HuH-7.5 (cell line): ENCODE measurements at places on chromosomes 6 and 20.
A peak's percentile ranks its signal among the peaks of the same experiment; 100 is the strongest.

GRCh38 chr20:36461600-36462439 is 79.5 kb upstream of the MYL9 start:
- peak; percentile 65 for DNase-seq

GRCh38 chr6:158077676-158078075 is 90.4 kb downstream of the SERAC1 start:
- no peak for DNase-seq

- no peak for DNase-seq
These were observed 25.2 kb downstream of the TRAM2 start for GRCh38 chr6:52551483-52552277.

DNA sequence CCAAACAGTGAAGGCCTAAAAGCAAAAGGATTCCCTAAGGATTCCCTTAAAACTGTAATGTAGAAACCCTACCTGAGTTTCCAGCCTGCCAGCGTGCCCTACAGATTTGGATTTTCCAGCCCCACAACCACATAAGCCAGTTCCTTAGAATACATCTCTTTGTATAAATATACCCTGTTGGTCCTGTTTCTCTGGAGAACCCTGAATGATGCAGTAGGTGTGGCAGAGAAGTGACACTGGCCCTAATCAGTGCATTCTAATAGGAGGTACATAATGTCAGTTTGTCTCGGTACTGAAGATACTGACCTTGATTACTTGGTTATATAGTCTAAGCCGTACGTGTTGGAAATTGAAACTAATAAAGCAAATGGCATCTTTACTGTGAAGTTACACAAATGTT is 707.8 kb upstream of the SLC35B3 start:
- DNase-seq, result no peak

- DNase-seq, result no peak
These were observed 91.3 kb upstream of the ADGRF1 start for GRCh38 chr6:47133230-47134000.

DNA sequence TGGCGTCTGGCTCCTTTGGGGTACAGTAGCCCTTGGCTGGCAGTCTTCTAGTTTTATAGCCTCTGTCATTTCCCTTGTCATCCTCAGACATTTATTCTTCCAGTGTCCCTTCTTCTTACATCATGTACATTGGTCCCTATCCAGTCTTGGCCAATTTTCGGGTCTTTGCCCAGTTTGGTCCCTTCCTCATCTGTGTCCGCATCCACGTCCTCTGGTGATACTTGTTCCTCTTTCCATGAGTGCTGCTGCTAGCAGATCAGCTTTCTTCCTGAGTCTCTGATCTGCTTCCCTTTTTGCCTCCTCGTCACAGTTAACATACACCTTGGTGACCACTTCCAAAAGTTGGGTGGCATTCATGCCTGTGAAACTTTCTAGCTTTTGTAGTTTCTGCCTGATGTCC is 86.2 kb upstream of the GPR6 start:
- DNase-seq, result no peak

GRCh38 chr20:34547844-34548613 is 10.5 kb upstream of the MAP1LC3A start:
- no peak for DNase-seq

GRCh38 chr6:25013246-25013645 is 77.5 kb upstream of the RIPOR2 start:
- no peak for DNase-seq

GRCh38 chr6:26088344-26088743 is 1.1 kb downstream of the HFE start:
- no peak for DNase-seq

GRCh38 chr6:27237089-27237803 is 10.3 kb upstream of the PRSS16 start:
- no peak for DNase-seq

DNA sequence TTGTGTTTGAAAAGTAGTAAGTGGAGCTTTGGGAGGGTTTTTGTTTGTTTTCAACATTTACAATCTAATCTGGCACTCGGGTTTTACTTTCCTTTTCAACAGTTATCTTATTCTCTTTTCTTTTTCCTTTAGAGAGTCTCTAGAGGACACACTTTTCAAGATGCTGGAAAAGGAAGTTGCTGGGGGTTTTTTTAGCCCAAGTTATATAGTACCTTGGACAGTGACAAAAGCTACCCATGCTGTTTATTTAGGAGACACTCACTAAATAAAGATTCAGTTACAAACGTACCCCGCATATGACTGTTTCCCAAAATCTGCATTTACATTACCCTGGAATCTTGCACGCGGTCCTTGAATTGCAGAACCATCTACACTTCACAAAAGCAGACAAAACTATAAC is 78.8 kb downstream of the MAP7 start:
- DNase-seq, result no peak

- DNase-seq, result no peak
These were observed 868 bp downstream of the CYB5R4 start for GRCh38 chr6:83860359-83860755.

DNA sequence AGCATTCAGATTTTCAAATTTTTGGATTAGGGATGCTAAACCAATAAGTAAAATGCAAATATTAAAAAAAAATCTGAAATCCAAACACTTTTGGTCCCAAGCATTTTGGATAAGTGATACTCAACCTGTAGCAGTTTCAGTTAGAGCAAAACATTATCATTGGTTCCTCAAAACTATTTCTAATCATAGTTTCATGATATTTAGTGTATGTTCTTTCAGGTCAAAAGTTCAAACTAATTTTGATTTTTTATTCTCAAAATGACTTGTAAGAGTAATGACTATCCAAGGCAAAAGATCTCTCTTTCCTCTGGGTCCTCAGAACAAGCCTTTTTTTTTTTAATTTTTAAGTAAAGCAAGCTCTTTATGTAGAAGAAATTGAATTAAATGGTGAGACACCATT is 64.0 kb upstream of the TFB1M start:
- no peak for DNase-seq

DNA sequence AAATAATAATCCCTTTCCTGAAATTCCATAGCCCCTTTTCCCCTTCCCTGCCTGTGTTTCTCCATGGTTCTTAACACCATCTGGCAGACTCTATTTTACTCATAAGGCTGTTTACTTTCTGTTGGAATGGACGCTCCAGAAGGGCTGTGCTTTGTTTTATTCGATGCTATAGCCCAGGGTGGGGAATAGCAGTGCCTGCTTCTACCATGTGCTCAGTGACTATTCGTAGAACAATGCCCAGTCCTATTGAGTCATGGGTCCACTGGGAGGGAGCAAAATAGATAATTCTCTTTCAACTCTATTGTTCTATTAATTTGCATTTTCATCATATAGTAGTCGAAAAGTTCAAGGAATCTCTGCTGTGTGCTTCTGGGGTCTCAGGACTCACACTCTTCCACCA is 565.1 kb downstream of the C6orf118 start:
- DNase-seq, result no peak

DNA sequence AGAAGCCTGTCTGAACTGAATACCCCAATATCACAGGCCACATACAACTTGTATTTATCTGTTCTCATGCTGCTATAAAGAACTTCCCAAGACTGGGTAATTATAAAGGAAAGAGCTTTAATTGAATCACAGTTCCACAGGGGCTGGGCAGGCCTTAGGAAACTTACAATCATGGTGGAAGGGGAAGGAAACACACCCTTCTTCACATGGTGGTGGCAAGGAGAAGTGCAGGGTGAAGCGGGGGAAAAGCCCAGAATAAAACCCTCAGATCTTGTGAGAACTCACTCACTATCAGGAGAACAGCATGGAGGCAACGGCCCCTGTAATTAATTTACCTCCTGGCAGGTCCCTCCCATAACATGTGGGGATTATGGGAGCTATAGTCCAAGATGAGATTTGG is 50.3 kb upstream of the FNDC1 start:
- no peak for DNase-seq

DNA sequence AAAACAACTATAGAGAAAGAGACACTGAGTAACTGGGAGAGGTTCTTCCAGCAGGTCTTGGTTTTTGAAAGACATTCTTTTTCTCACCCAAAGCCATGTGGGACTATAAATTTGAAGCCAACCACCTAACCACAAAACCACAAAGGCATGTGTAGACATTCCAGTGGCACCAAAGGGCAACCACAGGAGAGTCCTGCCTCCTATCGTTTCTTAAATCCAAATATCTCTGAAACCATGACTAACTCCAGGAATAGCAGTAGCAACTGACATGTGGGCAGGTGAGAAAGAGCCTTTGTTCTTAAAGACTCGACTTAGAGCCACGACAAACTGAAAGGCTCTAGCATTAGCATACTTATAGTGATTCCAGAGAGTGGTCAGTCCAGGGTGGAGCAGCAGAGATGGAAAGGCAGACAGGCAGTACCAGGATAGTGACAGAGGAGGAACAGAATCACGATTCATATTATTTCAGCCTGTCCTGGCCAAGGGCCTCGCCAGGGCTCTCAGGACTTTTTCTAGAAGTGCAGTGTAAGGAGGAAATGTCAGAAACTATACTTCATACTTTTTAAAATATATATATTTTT is 9.4 kb upstream of the COL9A1 start:
- DNase-seq, result no peak

DNA sequence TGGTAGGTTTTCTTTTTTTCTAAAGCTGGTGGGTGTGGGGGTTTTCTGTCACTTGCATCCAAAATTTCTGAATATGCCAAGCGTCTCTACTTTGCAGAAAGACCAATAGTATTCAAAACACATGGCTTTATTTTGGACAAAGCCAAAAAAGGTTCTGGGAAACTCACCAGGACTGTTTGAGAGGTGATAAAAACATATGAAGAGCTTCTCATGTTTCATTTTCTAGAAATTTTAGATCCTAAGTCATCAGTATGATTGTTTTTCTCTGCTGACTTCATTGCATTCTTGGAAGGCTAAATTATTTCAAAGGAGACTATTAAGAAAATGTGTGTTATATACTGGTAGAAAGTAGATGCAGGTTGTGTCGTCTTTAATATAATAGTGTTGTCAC is 51.3 kb downstream of the GCLC start:
- no peak for DNase-seq

- DNase-seq, result no peak
These were observed 9.9 kb downstream of the BAG2 start for GRCh38 chr6:57182017-57182432.

- peak; percentile 91 for DNase-seq
These were observed 50.5 kb upstream of the ASIP start for GRCh38 chr20:34190679-34191090.

DNA sequence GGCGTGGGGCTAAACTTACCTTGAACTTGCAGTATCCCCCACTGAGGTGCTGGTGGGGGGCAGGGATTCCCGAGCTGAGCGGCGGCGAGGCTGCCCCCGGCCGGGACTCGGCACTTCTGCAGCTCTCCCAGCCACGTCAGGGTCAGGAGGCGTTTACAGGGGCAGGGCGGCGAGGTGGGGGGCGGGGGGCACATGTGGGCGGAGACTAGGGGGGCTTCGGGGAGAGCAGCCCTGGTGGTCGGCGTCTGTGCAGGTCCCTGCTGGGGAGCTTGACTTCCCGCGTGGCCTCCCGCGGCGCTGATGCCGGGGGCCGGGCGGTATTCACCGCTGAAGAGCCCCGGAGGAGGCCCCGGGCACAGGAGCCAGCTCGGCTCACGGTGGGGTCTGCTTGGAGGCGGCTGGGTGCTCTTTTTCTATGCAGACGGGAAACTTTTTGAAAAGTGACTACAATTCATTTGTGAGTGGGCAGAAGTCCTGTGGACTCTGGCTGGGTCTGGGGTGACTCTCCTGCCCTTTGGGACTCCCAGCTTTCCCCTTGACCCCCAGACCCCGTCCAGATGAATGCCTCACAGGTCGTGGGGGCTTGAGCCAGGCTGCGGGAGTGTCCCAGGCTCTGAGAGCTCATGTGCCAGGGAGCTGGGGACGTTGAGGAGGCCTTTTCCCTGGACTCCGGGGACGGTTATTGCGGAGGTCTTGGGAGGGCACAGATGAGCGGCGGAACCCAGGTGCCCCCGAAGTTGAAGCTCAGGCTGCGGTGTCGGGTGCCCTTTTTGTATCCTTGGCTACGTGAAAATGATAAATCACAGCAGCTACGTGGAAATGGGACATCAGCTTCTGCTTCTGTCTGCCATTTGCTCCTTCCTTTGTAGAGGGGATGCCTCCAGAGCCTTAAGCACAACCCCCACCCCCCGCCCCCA is 75.9 kb upstream of the GATA5 start:
- no peak for DNase-seq

- DNase-seq, result no peak
These were observed 146.5 kb upstream of the COL21A1 start for GRCh38 chr6:56393615-56394612.

DNA sequence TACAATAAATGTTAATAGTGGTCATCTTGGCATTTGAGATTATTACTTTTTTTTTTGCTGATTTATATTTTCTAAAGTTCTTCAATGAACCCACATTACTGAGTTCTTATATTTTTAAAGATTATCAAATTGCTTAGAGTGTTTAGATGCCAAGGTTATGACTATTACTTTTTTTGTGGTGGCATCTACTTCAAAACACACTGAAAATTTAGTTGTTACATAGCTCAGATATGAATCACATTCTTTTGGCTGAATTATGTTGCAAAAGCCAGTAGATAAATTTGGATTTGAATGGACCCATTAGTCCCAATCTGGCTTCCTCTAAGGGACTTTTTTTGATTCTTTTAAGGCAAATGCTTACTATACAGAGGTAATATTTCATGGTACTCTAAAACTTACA is 8.9 kb downstream of the UTRN start:
- no peak for DNase-seq

- DNase-seq, result no peak
These were observed 285.4 kb downstream of the SYNE1 start for GRCh38 chr6:152351742-152352141.

- DNase-seq, result no peak
These were observed 128.4 kb upstream of the PLN start for GRCh38 chr6:118419448-118420394.

DNA sequence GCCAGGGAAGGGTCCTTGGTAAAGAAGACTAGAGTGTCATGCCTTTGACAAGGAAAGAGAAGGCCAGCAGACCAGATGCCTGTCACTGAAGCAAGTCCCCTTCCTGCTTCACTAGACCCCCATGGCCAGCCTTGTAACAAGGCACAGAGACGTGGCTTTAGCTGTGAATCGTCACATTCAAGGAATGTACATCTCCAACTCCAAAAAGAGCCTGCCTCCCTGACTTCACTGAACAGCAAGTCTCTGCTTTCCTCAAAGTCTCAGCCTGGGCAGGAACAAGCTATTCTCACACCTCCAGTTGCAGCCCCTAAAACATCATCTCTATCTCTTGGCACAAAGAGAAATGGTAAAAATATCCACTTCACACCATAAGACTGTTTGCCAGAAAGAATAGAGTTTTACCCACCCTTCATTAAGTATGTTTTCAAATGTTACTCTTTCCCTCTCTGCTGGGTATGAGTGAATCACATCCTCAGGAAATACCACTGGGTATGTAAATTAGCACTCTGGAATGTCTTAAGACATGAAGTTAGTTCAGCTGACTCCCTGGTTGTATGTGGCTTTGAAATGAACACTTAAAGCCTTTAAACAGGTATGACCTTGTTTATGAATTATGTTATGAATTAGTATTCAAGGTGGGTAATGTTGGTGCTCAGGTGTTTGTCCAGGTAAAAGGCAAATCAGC is 46.4 kb upstream of the NT5E start:
- no peak for DNase-seq

- DNase-seq, result no peak
These were observed 6.6 kb downstream of the GMPR start for GRCh38 chr6:16244869-16245451.

GRCh38 chr6:154257067-154257466 is 99.5 kb downstream of the IPCEF1 start:
- no peak for DNase-seq
